ENCODE measurements at places on chromosomes 1 and 21.

GRCh38 chr1:184708084-184708676, 46.5 kb downstream of the EDEM3 start:
- no peak for DNase-seq

DNA sequence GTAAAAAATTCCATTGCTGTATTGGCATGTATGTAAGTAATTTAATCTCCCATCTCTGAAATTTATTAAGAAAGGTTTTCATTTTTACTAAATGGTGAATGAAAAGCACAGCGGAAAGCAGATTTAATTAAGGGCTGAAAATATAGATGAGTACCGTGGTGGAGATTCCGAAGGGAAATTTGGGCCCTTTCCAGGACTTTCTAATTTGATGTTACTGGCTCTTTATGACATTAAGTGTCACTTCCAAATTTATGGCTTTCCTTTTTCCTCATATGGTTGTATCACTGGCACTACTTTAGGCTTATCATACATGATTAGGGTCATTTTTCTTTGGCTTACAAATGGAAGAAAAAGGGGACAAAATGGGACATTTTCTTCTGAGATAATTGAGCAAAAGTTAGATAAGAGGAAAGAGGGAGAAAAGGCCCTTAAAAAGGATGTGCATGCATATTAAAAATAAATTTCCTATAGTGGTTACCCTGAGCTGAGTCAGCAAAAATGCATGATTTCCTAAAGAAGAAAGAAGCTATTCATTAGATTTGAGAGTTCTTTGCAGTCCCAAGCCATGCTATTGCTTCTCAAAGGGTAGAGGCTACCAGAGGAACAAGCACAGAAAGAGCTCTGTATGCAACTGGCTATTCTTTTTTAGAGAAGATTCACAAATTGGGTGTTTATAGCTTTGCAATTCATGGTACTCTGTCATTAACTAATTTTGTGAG, 74.9 kb upstream of the CNIH3 start:
- DNase-seq, result no peak

DNA sequence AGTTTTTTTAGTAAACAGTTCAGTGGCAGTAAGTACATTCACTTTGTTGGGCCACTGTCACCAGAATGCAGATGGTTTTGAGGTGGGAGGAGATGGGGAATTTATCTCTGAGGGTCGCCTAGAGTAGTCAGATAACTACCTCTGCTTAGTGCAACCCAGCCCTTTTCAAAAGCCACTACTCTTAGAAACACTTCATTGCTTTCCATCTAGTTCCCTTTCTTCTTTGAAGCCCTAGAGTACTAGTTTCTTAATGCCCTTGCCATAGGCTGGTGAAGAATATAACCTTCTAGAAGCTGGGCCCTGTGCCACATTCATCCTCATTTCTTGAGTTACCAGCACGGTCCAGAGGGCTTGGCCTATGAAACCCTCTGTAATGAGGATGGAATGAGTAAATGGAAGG, 28.4 kb upstream of the ST3GAL3 start:
- no peak for DNase-seq

- DNase-seq, result no peak
Measured at GRCh38 chr1:238811211-238811879, 575.0 kb upstream of the CHRM3 start.

DNA sequence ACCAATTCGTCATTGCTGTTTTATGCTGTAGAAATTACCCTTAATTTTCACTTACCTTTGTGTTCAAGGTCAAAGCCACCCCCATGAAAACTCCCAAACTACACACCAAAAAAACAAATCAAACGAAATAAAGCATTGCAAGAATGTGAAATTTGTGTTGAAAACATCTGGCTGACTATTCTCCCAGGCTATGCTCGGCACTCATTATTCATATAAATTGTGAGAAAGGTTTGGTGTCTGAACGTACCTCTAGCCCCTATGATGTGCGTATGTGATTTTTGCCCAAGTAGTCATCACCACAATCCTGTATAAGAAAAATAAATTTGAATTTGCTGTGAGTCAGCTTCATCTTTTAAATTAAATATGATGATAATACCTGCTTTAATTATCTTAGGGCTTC, 34.9 kb downstream of the ADAMTS1 start:
- DNase-seq, result no peak

DNA sequence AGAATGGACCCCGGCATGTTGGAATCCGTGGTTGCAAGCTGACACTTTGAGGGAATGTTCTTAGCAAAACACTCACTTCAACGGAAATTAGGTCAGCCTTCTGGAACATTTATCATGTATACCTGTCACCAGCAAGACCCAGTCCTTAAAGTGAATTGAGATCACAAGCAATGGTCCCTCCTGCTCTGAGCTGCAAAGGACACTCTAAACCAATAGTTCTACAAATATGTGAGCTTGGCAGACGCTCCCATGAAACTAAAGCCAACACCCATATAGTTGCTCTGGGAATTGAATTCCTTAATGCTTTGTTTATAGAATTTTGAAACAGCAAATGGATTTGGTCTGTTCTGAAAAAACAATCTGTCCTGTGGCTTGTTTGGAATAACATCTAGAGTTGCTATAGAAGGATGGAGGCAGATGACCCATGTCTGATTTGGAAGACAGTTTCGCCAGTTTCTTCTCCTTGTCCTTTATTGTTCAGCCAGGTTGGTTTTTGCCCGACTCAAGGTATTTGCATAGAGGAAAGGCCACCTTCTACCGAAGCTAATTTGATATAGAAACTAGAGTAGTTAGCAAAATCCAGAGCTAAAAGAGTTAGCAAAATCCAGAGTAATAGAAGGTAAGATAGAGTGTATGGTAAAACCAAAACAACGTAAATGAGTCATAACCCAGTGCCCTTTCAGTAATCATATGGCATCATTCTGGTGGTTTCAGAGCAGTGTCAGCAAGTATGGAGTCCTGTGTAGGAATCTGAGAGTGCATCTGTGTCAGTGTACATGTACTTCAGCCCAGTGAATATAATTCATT, 236.2 kb downstream of the NFIA start:
- no peak for DNase-seq

- no peak for DNase-seq
Measured at GRCh38 chr1:225931270-225932136, 7.5 kb upstream of the PYCR2 start.

DNA sequence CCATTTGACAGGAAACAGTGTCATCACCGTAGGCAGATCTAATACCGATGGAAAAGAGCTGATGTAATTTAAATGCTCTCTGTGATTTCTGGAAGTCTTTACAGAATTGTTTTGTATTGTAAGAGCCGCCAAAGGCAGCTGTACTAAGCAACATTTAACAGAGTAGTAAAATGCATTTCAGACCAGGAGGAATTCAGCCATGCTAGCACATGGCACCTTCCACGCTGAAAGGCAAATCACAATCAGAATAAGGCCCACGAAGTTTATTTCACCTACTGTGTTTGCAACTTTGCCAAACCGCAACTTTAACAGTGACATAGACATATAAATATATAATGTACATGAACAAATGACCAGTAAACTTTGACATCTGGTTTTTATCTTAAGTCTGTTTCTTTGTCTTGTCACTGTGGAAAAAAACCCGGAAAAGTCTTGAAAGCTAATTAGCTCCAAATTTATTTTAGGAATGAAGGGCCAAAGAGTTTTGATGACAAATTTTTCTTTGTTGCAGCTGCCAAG, 26.1 kb upstream of the DISC1 start:
- no peak for DNase-seq

DNA sequence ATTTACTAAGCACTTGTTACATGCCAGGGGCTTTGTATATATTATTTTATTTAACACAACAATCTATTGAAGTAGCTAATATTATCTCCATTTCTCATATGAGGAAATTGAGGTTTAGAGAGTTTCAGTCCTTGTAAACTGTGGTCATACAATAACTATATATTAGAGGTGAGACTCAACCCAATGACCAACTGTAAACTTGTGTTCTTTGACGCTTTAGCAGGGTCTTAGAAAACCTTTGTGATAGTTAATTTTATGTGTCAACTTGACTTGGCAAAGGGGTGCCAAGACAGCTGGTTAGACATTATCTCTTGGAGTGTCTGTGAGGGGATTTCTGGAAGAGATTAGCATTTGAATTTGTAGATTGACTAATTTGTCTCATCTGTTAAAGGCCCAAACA, 252.4 kb upstream of the B3GALT2 start:
- DNase-seq, result no peak

Measured in NT2/D1 (cell line).